ENCODE measurements at places on chromosomes 6 and 20. TPM values are rescaled to one million over a fixed set of nuclear protein-coding genes. Genes with fewer than 3 reads are reported as not detected.
A peak's percentile ranks its signal among the peaks of the same experiment; 100 is the strongest.

DNA sequence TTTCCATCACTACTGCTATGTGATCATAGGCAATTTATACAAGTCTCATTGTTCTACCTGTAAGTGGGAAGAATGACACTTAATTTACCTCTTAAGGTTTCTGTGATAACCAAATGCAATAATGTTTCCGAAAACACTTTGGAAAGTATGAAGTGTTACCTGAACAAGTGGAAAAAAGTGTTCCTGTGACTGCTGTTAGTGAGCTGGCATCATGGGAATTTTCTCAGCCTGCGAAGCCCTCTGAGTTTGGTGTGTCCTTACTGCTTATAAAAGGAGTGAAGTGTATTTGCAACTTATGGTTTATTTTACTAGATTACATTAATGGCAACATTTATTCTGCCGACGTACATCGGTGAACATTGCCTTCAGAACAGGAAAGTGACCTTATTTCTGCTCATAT, 133.0 kb downstream of the AKAP7 start:
- no peak for DNase-seq

The STXBP5 gene
- 23.3 TPM for total RNA-seq

The DNAH8 gene
- total RNA-seq = under 0.01 TPM

GRCh38 chr20:64222851-64223525, 32.6 kb upstream of the PCMTD2 start:
- DNase-seq = no peak

- DNase-seq = peak; percentile 87
Observed at GRCh38 chr6:32785781-32786533, 22.6 kb upstream of the HLA-DQB2 start.

GRCh38 chr6:83844170-83844569, 9.0 kb upstream of the RIPPLY2 start:
- DNase-seq = no peak

DNA sequence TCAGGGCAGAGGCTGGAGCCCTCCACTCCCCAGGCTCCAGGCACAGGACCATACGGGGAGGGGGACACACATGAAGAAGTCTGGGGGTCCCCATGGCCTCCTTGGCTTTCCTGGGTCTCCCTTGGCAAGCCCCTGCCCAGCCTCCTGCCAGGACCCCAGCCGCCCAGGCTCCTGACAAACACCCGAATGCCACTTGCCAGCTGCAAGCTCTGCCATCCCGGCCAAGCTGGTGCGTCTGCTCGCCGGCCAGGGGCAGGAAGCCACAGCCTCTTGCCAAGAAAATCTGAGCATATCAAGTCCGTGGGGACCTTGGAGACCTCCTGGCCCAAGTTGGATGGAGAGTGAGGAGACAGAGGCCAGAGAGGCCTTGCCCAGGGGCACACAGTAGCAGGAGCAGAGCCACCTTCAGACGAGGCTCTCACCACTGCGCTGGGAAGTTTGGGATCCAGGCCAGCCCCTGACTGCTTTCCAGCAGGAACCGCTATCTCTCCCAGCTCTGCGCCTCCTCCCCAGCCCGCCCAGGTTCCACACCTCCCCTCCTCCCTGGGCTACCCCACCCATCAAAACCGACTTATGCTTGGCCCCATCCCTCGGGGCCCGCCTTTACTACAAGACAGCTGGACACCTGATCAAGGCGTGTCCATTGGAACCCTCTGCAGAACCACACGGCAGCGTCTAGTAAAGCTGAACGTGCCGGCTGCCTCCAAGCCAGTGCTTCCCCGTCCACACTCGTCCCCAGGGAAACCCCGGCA, 80.2 kb downstream of the GRM4 start:
- no peak for DNase-seq

The TRMT11 gene
- 27.2 TPM for total RNA-seq

- DNase-seq = no peak
Observed at GRCh38 chr20:18978311-18978710, 164.7 kb downstream of the SCP2D1 start.

DNA sequence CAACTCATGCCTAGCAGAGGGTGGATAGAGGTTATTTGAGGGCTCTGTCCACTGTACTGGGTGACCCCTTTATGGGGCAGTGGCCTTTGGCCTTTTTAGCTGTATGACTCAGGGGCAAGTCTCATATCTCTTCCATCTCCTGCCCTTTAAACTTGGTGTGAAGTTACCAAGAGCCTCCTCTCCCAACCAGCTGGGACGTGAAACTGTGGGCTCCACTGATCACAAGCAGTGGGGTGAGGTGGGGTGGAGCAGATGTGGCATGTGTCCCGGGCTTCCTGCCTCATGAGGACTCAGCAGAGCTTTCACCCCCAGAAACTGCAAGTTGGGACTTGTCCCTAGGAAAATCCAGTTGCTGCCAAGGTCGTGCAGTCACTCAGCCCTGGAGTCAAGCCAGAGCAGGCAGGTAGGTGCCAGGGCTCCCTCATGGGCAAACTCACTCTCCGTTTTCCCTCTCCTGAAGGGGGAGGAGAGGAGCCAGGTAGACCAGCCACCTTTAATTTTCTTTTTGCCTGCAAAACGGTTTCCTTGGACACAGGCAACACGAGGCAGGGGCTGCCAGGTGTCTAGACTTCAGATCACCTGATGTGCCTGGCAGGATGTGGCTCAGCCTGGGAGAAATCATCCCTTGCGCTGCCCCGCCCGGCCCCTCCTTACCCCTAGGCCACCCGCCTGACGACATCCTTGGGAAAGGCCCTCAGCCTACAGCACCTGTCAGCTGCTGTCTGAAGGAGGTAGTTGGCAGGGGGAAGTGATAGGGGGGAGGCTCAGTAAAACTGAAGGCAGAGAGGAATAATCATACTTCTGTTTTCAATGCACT, 4.0 kb downstream of the CDKN1A start:
- no peak for DNase-seq

The ADGRF5 gene
- 0.70 TPM for total RNA-seq

GRCh38 chr6:147892476-147892875, 384.0 kb downstream of the SAMD5 start:
- peak; percentile 17 for DNase-seq

DNA sequence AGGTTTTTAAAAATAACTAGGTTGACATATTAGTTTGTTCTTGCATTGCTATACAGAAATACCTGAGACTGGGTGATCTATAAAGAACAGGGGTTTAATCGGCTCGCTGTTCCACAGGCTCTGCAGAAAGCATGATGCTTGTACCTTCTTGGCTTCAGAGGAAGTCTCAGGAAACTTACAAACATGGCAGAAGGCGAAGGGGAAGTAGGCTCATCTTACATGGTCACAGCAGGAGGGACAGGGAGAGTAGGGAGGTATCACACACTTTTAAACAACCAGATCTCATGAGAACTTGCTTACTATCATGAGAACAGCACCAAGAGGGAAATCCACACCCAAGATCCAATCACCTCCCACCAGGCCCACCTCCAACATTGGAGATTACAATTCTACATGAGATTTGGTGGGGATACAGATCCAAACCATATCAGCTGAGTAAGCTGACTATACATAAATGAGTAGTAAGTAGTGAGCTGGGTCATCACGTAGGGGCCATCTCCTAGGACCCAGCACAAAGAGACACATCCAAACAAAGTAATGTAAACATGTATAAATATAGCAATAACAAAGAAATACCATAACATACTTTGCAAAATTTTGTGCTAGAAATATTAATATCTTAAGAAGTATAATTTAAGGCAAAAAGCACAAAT, 31.4 kb upstream of the SIRPG start:
- DNase-seq = no peak
